ENCODE measurements at places on chromosomes 3 and 15. TPM values are rescaled to one million over a fixed set of nuclear protein-coding genes. Genes with fewer than 3 reads are reported as not detected.

GRK7 gene
- 0.07 TPM for polyA plus RNA-seq

ADAMTS7 gene
- polyA plus RNA-seq: 18.8 TPM

PIF1 gene
- 5.7 TPM for polyA plus RNA-seq

CFAP100 gene
- 0.53 TPM for polyA plus RNA-seq

SKOR1 gene
- 0.16 TPM for polyA plus RNA-seq

ENTPD3 gene
- 1.9 TPM for polyA plus RNA-seq

PLS1 gene
- 29.5 TPM for polyA plus RNA-seq

ACOX2 gene
- 38.7 TPM for polyA plus RNA-seq

LSAMP gene
- polyA plus RNA-seq: 11.4 TPM

GOLGA8J gene
- polyA plus RNA-seq: 0.56 TPM

TMEM45A gene
- 23.4 TPM for polyA plus RNA-seq

RSL24D1 gene
- 145 TPM for polyA plus RNA-seq

ADAMTS9 gene
- 139 TPM for polyA plus RNA-seq

GOLGA8Q gene
- 0.64 TPM for polyA plus RNA-seq

All from right renal cortex interstitium (tissue), 3 donors.